ENCODE measurements at places on chromosomes 16 and 17.
A peak's percentile ranks its signal among the peaks of the same experiment; 100 is the strongest.

DNA sequence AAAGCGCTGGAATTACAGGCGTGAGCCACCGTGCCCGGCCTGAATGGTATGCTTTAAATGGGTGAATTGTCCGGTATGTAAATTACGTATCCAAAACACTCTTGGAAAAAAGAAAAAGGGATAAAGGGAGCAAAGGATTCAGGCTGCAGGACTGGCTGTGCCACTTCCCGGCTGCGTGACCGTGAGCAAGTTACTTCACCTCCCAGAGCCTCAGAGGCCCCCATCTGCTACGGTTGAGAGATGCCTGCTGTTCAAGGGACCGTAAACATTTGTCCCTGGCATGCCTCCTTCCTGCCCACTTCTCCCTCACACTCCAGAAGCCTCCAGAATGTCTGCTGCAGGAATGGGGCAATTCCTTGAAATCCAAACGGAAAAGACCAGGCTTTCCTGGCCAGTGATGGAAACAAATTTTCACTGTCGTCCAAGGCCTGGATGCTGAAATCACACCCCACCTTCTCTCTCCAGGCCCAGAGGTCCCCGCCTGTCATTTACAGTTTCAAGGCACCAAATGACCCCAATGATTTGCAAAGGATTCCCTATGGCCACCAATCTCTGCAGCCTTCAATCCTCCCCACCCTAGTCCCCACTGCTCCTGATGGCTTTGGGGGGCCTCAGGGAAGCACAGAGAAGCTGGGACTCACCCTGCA, 22.9 kb upstream of the LITAF start:
- DNase-seq = no peak

GRCh38 chr16:2194852-2195321, 1.5 kb downstream of the CASKIN1 start:
- peak; percentile 27 for DNase-seq

GRCh38 chr17:15351925-15352324, 10.5 kb upstream of the TEKT3 start:
- DNase-seq = peak; percentile 37

DNA sequence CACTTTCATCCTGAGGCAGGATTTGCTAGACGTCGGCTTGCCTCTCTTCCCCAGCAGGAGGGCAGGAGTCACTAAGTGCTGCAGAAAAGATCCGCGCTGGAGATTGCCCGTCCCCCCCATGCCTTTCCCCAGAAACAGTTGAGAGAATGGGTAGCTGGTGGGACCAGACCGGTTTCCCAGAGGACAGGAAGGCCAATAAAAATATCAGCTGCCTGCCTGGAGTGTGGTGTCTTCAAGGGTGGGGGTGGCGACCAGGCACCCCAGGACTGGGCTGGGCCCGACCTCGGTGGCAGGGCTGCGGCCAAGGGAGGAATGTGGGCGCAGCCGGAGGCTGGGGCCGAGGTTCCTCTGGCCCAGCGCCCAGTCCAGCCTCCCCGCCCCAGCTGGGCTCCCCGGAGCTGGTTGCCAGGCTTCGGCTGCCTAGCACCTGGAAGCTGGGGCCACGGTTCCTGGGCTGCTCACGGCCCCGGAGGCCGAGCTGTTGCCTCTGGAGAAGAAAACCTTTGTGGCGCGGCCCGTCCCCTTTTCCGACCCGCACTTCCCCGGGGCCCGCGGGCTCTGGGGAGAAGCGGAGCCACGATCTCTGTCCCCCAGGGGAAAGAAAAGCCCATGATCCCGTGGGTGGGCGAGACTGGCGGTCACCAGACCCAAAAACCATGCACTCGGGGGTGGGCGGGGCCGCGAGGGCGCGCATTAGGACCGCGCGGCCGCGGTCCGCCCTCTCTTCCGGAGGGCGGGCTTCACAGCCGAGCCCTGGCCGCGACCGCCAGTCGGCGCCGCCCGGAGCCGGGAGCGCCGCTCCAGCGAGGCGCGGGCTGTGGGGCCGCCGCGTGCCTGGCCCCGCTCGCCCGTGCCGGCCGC, at the start of gene TRAF4:
Gene TRAF4, plus strand, starts transcription at position 769 of the 861 bp plus-strand sequence. CDS start 102 bp downstream, outside the sequence.
- DNase-seq = peak; percentile 85

DNA sequence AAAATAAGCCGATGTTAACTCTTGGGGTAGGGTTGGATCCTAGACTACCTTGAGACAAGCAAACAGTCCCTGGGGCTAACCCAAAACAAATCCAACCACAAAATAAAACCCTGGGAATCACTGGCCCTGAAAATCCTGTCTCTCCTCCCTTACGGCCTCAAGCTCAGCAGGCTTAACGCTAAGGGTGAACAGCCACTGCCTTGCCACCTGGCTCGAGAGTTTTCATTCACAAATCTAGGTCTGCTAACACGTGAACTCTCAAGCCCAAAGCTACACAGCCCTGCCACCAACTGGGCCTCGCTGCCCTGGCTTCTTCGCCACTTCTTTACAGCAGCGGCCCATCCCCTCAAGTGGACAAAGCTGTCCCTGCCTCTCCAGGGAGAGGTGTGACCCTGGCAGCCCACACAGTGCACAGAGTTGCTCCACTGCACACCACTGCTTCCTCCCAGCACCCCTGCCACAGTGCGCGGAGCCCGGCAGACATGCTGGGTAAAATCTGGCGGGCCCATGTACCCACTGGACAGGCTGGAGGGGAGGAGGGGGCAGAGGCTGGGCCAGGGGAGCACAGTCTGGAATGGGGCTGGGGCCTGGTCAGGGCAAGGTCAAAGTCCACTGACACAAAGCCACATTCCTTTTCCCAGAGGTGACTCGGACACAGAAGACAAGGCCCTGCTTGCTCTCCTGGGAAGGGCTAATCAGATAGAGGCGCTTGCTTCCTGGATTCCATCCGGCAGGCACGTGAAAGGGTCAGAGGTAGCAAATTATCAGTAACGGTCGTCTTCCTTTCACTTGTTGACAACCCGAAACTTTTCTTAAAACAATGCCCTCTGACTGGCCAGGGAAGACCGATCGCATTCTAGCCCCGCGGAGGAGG, 996 bp downstream of the PCYT2 start:
- no peak for DNase-seq

- no peak for DNase-seq
These were observed 5.5 kb upstream of the CDH1 start for GRCh38 chr16:68731637-68732036.

DNA sequence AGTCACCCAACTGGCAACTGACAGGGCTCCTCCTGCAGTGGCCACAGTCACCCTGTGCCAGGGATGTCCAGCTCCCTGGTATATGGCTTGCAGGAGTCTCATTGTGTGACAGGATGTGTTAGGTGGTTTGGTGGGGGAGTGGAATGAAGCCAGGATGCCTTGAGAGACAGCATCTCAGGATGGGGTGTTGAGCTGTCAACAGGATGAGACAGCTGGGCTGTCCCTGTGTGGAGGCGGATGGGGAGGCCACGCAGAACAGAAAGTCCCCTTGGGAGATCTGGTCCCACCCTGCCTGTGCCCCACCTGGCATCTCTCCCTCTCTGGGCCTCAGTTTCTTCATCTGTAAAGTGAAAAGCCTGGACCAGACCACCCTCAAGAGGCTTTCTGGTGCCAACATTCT, 9.5 kb upstream of the ZNF469 start:
- DNase-seq = no peak

DNA sequence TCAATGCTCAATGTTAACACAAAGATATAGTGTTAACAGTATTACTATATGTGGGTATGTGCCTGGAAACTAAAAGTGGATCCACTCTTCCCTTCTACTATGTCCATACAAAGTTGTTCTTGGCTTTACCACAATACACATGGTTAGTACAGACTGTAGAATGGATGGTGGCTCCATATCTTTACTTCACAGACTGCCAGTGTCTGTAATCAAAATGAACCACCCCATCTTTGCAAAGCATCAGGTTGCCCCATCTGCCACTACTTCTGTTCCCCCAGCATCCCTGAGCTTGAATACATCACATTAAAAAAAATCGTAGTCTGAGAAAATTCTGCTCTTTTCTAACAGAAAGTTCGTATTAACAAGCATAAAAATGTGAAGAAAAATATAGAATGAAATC, 30.0 kb downstream of the USP32 start:
- DNase-seq = no peak

Data from inflammatory macrophage treated with lipopolysaccharide for 4 hours (primary cell).